ENCODE measurements at places on chromosomes 11 and 22. TPM values are rescaled to one million over a fixed set of nuclear protein-coding genes. Genes with fewer than 3 reads are reported as not detected.
A peak's percentile ranks its signal among the peaks of the same experiment; 100 is the strongest.

Gene ZNF214
- polyA plus RNA-seq: 6.8 TPM

Gene MICALL1
- polyA plus RNA-seq: 15.9 TPM

Gene C11orf91
- polyA plus RNA-seq: not detected

Gene UBQLNL
- polyA plus RNA-seq: 2.0 TPM

Gene MOGAT2
- not detected for polyA plus RNA-seq

Gene FZD4
- polyA plus RNA-seq: 21.0 TPM

Gene PLET1
- polyA plus RNA-seq: not detected

Gene OVCH2
- 7.2 TPM for polyA plus RNA-seq

DNA sequence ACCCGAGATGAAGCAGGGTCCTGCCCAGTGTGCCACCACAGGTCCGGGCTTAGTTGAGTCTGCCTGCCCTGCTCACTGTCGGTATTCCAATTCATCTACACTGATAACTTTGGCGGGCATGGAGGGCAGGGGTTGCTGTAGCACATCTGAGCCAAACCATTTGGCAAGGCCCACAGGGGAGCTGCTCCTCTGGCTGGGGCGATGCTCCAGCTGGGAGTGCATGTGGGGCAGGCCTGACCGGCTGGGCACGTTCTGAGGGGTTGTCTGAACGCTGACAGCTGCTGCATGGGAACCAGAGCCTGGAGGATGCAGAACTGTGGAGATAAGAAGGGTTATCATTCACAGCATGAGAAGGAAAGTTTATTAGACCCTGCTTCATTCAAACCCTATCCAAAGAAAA lies 40.4 kb downstream of the DRG1 start:
- DNase-seq: peak; percentile 6

GRCh38 chr22:42994917-42995562 lies 19.9 kb downstream of the PACSIN2 start:
- peak; percentile 89 for DNase-seq

DNA sequence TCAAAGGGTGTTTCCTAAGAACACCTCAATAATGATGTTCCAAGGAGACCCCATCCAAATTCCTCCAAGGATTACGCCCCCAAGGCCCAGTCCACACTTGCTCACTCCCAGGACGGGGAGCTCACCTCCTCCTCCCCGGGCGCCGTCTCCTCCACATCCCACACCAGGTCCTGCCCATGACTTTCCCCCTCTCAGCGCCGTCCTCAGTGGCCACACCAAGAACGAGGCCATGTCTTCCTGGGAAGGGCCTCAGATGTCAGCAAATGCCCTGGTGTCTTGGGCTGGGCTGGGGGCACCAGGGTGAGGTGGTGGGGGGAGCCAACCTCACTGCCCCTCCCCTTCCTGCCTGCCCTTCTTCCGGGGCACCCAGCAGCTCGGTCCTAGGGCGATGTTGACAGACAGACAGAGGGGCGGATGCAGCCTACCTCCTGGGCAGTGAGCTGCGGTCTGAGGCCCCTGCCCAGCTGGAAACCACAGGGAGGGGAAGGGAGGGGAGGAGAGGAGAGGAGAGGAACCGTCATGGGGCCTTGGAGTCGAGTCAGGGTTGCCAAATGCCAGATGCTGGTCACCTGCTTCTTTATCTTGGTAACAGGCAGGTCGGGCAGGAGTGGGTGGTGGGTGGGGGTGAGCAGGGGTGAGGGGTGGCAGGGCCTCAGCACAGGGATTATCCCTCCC lies at the start of the genes C11orf21 and TSPAN32:
TSS of gene C11orf21 (minus strand) at position 288 of the 675 bp plus-strand sequence. CDS start at position 178, 110 bp downstream.
TSS of gene TSPAN32 (plus strand) at position 383 of the 675 bp plus-strand sequence. CDS start at position 520, 137 bp downstream.
- no peak for DNase-seq

- no peak for DNase-seq
These were observed 5.7 kb downstream of the TSKU start for GRCh38 chr11:76788661-76789442.

- DNase-seq: no peak
These were observed 35.3 kb upstream of the HORMAD2 start for GRCh38 chr22:30044881-30045493.

GRCh38 chr11:326842-327580 lies 6.4 kb upstream of the IFITM3 start:
- DNase-seq: no peak

- no peak for DNase-seq
These were observed 32.1 kb downstream of the GRAMD4 start for GRCh38 chr22:46652081-46652846.

DNA sequence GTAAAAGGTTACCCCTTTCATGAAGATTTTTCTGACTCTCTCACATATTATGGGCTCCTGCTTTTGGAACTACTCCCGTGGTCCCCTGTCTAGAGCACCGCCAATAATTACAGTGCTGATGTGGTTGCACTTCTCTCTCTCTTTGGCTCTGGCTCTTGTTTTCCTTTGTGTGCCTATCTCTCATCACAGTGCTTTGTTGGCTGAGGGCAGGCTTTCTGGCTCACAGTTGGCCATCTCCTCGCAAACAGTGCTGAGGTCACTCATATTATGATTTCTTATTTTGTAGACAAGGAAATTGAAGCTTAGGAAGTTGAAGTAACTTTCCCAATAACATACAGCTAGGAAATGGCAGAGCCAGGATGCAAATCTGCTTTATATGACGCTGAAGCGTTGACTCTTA lies 192.5 kb downstream of the DDX10 start:
- DNase-seq: no peak

GRCh38 chr11:98561877-98562395 lies 458.8 kb upstream of the CNTN5 start:
- no peak for DNase-seq

DNA sequence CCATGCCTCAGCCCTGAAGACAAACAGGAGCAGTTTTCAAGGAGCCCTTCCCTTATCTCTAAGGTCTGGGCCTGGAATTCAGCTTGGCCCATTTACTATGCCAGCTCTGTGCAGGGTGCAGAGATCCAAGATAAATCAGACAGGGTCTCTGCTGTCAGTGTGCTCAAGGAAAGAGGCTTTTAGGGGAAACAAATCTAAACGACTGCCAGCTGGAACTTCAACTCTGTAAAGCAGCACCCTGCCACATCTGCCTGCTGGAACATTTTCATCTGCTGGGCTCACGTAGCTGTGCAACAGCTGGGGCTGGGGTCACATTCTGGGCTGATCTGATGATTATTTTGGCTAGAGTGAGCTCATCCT lies 19.8 kb upstream of the EHF start:
- peak; percentile 78 for DNase-seq

DNA sequence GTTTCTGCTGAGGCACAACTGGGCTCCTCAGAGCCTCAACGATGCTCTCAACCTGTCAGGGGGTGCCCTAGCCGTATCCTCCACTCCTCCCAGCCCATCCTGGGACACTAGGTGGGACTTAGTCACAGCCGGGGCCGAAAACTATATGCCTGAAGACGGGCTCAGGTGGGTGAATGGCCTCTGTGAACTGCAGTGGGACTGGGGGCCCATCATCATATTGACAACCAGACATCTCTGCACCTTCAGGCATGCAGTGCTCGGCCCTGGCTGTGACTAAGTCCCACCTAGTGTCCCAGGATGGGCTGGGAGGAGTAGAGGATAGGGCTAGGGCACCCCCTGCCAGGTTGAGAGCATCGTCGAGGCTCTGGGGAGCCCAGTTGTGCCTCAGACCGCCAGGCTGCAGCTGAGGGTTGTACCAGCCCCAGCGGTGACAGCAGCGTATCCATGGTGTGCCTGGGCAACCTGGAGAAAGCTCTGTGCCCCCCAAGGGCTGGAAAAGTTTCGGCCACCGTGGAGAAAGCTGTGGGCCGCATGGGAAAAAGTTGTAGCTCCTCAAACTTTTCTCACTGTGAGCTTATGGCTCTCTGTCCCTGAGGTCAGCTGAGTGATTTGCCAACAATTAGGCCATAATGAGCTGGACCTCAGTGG lies 88.9 kb downstream of the RRM1 start:
- DNase-seq: no peak

- no peak for DNase-seq
These were observed 735.1 kb upstream of the CCDC90B start for GRCh38 chr11:84021291-84021690.

- DNase-seq: no peak
These were observed 1.2 kb downstream of the ACRV1 start for GRCh38 chr11:125679397-125679796.

DNA sequence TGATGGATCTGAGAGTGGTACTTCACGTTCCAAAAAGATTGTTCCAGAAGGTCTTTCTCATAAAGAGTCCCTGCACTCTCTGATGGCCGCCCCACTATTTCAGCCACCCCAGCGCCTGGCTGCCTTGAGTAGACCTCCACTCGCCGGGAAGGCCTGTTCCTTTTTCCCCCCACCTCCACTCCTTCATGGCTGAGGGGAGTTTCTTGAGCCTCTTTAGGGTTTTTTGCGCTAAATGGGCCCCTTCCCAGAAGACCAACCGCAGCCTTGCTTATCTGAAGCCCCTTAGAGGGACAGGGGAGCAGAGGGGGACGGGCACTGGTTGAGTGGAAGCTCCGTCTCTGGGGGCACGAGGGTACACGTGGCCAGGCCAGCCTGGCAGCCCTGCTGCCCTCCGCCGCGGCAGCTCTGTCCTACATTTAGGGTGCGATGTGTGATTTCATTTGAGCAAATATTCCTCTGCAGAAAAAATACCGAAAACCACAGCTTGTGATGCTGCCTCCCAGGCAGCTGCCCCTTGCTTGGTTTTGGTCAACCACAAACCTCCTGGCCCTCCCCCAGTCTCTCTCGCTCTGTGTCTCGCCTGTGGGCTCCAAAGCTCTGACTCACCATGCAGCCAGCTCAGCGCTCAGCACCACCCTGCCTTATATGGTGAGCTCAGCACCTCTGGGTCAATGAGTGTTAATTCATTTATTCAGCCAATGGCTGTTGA lies 88.7 kb downstream of the TP53I11 start:
- peak; percentile 12 for DNase-seq

DNA sequence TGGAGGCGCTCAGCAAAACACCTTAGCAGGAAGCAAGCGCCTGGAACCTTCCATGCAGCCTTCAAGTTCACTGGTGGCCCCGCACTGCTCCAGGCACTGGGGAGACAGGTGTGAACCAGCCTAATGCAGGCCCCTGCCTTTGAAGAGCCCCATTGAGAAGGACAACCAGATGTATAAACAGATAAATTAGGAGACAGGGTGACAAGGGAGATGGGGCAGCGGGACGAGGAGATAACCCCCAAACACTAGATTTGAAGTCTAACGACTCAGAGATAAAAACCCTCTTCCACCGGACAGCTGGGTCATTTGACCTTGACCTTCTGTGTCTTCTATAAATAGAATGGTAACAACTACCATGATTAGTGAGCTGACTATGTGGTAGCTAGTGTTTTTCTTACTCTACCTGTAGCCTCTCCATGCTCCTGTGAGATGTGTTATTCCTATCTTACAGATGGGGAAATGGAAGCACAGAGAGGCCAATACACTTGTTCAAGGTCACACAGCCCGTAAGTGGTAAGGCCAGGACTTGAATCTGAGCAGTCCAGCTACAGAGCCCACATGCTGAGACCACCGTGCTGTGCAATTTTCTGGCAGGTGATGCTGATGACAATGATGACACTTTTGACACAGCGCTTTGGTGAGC lies 2.0 kb upstream of the PDGFB start:
- no peak for DNase-seq

- no peak for DNase-seq
These were observed 27.0 kb upstream of the MOB2 start for GRCh38 chr11:1513326-1514296.

DNA sequence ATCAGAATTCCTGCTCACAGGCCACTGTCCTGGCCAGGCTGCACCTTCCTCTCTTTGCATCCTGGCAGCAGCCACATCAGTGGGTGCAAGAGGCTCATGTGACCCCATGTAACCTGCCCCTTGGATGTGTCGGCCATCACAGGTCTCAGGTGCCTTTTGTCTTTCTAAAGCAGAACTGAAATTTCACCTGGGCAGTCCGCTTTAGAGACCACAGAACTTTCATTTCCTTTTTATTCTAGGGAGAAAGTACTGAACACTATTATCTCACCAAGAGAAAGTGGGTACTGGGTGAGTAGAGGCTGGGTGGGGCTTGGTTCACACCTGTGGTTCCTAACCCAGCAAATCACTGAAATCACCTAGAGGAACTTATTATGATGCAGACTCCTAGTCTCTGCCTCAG lies 51.7 kb upstream of the NUP160 start:
- DNase-seq: no peak

- DNase-seq: peak; percentile 49
These were observed 33.3 kb downstream of the RBFOX2 start for GRCh38 chr22:35995348-35995747.

- no peak for DNase-seq
These were observed 174.7 kb downstream of the TBC1D22A start for GRCh38 chr22:46937185-46937584.

- no peak for DNase-seq
These were observed 2.5 kb downstream of the SCO2 start for GRCh38 chr22:50522806-50523438.

GRCh38 chr11:14018441-14018840 lies 55.9 kb downstream of the SPON1 start:
- no peak for DNase-seq
